ENCODE measurements at places on chromosomes 1 and 21. TPM values are rescaled to one million over a fixed set of nuclear protein-coding genes. Genes with fewer than 3 reads are reported as not detected.
A peak's percentile ranks its signal among the peaks of the same experiment; 100 is the strongest.

DNA sequence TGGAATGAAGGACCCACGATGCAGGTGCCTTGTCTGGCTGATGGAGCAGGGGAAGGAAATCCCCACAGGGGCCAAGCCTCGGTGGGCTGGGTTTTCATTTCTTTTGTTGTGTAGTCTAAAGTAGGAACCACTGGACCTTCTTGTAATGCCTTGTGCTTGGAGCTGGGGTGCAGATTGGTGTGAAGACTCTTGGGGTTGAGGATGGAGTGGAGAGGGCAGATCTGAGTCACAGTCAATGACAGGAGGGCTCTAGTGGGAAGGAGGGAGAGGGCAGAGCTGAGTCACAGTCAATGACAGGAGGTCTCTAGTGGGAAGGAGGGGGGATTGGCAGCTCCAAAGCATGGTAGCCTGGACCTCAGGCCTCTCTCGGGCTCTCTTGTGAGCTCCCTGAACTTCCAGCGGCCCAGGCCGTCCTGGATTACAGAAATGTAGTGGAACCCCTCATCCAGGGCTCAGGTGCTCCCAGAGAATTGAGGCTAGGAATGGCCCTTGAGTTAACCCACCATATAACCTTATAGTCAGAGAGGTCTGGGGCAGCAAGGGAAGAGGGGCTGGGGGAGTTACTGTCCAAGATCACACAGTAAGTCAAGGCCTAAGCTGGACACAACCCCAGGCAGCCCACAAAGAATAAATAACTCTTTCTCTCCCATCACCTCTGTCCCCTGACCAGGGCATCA is 313.8 kb downstream of the MATN1 start:
- no peak for DNase-seq

DNA sequence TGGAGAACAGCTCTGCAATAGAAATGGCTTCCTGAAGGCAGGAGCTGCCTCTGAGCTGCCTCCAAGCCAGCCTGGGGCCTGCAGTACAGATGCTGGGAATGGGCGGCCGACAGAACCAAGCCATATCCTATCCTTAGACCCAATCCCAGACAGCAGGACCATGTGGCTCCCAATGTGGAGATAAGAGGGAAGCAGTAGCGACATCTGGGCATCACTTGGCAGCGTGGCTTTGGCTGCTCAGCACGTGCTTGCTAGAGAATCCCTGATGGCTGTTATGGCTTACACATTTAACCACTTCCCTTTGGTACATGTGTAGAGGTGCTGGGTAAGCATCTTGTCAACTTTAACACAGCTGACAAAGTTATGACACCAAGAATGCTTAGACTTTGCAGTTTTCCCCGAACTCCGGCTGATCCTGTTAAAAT is 87.7 kb downstream of the MAN1C1 start:
- no peak for DNase-seq

DNA sequence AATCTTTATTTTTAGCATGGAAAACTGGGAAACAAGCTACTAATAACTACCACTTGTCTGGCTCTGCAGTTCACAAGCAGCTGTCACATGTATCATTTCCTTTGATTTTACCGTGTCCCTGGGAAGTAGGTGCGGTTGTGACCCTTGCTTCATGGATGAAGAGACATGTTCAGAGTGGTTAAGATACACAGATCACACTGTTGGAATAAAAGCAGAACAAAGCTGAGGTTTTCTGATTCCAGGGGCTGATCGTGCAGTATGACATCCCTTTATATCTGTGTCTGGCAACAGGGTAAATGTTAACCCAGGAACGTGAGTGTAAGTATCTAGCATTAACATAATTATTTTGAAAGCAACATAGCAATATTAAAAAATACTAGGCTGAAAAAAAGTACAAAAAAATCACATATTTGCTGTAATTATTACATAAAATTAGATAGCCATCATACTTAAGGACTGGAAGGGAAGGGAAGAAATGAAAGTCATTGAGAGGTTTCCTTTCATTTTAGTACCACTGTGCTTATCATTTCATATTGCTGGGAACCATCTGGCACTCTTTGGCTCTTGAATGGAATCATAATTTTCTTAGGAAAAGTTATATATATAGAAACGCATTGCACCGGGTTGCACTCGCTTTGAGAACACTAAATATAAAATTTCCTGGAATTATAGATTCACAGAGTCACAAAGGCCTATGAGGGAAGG is 62.8 kb upstream of the PAXBP1 start:
- no peak for DNase-seq

GRCh38 chr1:6475381-6476133 is 9.6 kb upstream of the TNFRSF25 start:
- no peak for DNase-seq

GRCh38 chr1:85240174-85240601 is 19.3 kb downstream of the C1orf52 start:
- no peak for DNase-seq

ATAD3B gene
- 91.2 TPM for total RNA-seq

KRTAP13-2 gene
- not detected for total RNA-seq

DNA sequence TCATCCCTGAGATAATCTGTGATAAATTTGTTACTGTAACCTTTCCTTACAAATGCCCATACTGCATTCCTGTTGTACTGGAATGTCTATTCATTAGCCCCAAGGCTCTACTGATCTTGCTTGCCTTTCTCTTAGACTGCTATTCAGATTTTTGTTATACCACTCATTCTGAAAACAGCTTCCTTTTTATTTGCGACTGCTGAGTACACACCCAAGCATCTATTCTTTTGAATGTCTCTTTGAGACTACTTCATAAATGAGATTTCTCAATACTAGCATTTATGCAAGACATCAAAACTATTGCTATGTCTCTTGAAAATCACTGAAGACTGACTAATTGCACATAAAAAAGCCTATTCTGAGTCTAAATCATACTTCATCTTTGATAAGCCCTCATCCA is 38.6 kb downstream of the DENND1B start:
- no peak for DNase-seq

DNA sequence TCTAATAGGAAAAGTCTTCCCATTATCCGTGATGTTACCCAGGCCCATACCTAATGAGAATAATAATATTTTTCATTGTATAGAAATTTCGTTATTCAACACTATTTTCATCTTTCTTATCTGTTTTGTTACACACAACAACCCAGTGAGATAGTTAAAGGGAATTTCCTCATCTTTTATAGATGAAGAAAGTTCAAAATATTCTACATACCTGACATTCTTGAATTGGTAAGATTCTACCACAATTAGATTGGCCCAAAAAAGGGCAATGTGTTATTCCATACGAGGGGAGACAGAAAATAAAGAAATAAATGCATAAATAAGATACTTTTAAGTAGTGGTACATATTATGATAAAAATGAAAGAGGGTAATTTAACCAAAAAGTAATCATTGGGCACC is 405.5 kb upstream of the ADAMTS5 start:
- DNase-seq, result no peak

GRCh38 chr1:31801458-31801857 is 14.4 kb downstream of the SPOCD1 start:
- no peak for DNase-seq

G0S2 gene
- 12.9 TPM for total RNA-seq

- no peak for DNase-seq
Measured at GRCh38 chr1:204562075-204562990, 46.1 kb downstream of the MDM4 start.

AK5 gene
- 25.0 TPM for total RNA-seq

DNA sequence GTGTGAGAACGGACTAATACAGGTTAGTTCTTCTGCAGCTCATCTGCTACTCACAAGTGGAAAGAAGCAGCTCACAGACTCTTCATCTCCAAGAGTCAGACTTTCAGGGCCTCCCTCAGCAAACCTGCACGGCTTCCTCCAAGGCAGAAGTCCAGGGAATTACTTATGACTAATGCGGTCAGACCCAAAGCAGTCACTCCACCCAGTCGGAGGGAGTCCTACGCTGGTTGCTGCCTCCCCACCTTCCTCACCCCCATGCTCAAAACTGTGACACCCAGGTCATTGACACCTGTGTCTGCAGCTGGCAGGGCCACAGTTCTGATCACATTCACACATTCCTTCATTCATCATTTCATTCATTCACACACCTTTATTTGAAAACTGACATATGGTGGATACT is 38.4 kb upstream of the PRDM2 start:
- no peak for DNase-seq

- DNase-seq, result no peak
Measured at GRCh38 chr1:162656266-162656665, 24.0 kb downstream of the DDR2 start.

- no peak for DNase-seq
Measured at GRCh38 chr1:54156201-54156600, 3.4 kb upstream of the CDCP2 start.

- no peak for DNase-seq
Measured at GRCh38 chr1:109725510-109725909, 13.5 kb downstream of the GSTM5 start.

- DNase-seq, result no peak
Measured at GRCh38 chr1:3772715-3773571, at the start of gene SMIM1. TSS of gene SMIM1 (plus strand) at chr1:3772749. CDS start at chr1:3775374, 2,625 bp downstream.

GRCh38 chr1:214970016-214970415 is 112.5 kb upstream of the KCNK2 start:
- no peak for DNase-seq

ELOVL1 gene
- total RNA-seq, result 100 TPM

NPHS2 gene
- not detected for total RNA-seq

DNA sequence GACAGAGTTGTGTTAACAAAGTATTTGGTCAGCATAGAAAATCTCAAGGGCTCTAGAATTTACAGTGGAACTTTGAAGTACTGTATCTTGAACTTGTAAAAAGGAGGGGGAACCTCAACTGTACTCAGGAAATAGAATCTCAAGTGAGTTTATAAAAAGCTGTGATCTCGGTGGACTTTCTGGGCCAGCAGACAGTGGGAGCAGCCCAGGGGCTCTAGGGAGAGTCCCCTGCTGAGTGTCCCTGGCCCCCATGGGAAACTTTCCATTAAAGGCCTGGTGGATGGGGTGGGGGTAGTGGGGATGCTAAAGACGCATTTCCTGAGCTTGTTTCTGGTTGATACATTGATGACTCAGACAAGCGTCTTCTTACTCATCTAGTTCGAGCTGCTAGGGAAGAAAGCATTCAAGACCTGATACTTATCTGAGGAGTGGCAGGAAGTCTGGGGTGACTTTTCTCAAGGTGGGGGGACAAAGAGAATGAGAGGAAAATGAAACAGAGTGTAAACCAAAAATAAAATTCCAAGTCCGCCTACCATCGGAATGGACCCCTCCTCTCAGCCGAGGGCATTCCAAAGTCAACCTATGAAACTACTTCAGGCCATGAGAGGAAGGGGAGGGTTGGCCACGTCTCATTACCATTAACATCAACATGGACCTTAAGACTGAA is 65.5 kb downstream of the NID1 start:
- DNase-seq, result no peak

HAO2 gene
- total RNA-seq, result not detected

DNA sequence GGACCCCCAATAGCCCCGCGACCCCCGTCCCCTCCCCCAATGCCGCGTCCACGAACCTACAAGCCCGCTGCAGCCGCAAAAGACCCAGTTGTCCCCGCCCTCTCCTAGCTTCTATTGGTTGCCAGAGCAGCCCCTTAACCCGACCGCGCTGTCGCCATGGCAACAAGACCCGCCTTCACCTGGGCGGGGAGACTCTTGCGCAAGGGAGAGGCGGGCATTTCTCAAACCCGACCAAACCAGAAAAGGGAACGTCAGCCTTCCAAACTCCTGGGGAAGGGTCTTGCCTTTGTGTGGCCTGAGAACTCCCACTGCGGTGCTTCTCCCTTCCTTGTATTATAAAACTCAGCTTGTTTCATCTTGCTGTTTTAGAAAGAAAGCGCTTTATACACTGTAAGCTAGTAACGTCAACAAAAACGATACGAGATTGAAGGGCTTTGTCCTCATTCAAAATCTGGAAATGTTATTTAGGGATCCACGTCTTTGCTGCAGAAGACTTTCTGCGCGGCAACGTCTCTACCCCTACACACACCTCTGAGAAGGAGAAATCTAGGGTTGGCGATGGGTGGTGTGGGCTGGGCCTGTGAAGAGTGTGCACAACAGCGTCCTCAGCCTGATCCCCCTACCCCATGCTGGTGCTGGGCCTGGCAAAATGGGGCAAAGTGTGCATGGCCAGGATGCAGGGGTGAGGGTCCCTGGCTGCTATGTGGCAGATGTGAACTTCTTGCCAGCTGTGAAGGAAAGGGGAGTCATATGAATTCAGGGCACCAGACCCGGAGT is at the start of gene TMEM9:
Gene TMEM9 (minus strand): TSS at position 86 of the 777 bp plus-strand sequence. CDS start 551 bp downstream, outside the sequence.
- no peak for DNase-seq

MCOLN2 gene
- total RNA-seq, result 2.5 TPM

INTS11 gene
- 58.7 TPM for total RNA-seq

GRCh38 chr1:28129150-28129549 is 40.7 kb upstream of the EYA3 start:
- DNase-seq, result peak; percentile 92

DNA sequence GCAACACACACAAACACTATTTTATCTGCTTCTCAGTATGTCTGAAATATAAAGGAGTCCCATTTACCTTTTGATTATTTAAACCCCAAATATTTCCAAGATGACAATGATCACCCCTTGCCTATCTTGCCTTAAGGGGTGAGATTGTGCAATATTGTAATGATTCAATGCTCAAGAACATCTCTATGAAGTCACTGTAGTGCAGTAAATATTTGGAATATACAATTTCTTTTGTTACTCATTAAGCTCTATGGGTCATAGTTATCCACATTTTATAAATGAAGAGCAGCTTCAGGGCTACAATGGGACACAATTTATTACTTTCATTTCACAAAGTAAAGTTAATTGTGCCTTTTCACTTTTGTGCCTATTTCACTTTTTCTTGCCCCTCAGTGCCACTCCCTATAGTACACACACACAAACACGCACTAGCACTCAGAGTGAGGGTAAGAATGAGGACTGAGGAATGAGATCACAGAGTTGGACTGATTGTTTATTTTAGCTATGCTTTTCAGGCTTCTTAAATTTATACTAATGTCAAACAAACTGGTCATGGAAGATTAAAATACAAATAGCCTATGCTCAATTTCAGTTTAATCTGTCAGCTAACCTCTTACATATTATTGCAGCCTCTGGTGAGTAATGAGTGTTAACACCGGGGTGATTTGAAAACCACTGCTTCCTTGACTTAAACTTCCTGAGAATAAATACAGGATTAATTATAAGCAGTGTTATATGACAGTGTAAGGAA is 521.0 kb upstream of the B3GALT2 start:
- no peak for DNase-seq

DNA sequence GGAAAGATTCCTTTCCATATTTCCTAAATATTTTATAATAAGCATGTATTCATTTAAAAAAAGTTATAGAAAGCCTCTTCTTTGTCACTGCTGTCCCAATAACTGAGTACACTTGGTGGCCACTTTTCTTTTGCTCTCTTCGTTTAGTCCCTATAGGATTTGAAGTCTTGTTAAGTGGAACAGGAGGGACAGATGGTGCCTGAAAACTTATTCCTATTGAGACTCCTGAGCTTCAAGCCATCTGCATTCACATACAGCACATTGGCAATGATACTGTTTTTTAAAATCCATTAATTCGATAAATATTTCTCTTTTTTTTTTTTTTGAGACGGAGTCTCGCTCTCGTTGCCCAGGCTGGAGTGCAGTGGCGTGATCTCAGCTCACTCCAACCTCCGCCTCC is 2.0 kb upstream of the ZBTB40 start:
- no peak for DNase-seq
